HFF-Myc (cell line): ENCODE measurements at places on chromosomes 16 and 17.

DNA sequence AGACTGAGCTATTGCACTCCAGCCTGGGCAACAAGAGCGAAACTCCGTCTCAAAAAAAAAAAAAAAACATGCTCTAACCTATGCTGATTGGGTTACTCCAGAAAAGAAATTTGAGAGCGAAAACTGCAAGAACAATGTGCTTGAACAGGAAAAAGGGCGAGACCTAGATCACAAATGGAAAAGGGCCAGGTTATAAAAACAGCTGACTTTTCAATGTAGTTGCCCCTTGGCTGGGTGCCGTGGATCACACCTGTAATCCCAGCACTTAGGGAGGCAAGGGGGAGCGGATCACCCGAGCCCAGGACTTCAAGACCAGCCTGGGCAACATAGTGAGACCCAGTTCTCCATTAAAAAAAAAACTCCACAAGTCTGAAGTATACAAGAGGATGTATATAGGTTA, 48.8 kb downstream of the MRM3 start:
- DNase-seq = no peak

DNA sequence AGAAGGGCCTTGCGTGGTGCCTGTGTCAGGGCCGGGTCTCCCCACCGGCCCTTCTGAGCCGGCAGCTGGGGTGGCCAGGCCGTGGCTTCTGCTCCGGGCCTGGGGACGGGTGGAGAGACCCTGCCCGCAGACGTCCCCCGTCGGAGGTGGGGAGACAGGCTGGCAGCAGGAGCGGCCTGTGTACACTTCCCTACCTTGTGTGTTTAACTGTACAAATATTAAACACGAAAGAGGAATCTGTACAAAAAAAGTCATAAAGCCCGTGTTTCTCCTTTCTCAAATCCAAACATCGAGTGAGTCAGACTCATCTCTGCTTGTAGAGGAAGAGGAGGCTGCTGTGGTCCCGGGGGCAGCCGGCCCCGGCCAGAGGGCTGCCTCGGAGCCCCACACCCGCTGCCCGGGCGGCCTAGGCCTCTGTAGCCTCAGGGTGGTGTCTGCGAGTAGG, 2.0 kb downstream of the CACNA1H start:
- DNase-seq = no peak

- DNase-seq = no peak
Observed at GRCh38 chr16:3592559-3592958, 15.4 kb upstream of the NLRC3 start.

- no peak for DNase-seq
Observed at GRCh38 chr17:28749516-28750177, 5.8 kb downstream of the TRAF4 start.

DNA sequence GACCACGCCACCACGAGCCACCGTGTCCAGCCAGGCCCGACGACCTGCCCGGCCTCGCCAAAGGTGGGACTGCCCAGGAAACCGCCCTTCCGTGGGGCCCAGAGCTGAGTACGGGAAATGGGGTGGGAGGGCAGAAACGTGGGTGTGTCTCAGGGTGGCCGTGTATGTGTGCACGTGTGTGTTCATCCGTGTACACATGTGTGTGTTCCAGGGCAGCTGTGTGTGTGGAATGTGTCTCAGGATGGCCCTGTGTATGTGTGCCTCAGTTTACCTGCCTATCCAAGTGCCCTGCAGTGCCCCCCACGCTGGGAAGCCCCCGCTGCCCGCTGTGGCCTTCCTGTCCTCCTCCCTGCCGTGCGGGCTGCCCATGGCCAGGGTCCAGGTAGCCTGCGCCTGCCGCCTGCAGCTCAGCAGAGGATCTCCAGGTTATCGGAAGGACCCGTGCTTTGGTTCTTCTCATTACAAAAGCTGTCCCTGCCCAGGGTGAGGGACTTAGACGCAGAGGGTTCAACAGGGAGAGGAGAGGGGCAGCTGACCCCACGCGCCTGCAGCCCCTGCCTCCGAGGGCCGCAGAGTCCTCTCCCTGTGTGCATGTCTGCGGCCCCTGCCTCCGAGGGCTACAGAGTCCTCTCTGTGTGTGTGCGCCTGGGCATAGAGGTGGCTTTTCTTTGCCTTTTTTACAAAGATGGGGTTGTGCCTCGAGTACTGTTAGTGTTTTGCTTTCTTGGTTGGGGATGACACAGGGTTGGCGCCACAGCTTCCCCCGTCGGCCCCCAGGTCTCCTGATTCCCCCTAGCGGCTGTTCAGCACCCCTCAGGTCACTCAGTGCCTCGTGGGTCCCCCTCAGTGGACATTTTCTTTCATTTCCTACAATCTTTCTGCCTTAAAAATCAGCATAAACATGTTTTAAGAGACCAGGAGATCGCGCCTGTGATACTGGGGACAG, 23.6 kb downstream of the ZNF469 start:
- DNase-seq = no peak

DNA sequence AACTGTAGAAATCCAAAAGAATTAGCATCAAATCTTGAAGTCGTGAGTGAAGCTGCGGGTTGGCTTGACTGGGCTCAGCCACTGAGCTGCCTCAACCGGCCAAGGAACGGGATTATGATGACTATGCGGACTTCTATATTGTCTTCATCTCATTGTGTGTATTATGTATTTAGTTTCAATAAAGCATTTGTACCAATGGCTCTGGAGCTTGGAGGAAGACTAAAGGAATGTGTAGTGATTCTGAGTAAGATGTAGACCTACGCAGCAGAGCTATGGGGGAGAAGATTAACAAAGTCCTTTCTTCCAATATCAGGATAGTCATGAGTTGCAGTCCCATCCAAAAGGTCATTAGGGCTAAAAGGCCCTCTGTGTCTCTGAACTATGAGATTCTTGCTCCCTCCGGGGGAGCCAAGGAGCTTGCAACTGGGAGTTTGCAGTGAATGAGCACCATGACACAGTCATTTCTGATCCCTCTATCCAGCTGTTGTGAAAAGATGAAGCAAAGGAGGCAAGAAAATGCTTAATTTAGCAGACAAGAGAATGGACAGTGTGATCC, 8.3 kb downstream of the EME1 start:
- DNase-seq = no peak

DNA sequence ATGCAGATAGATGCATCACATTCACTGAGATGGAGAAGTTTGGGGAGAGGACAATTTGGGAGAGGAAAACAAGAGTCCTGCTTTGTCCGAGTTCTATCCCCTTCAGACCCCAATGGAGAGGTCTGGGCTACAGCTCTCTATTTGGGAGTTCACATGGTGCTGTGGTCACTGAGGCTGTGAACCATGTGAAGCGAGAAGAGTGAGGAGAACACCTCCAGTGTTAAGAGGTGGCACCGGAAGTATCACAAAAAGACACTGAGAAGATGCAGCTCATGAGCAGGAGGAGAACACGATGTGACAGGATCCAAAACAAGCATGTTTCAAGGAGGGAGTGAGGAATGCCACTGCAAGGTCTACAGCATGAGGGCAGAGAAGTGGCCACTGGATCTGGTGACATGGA, 39.7 kb downstream of the PIK3R5 start:
- no peak for DNase-seq

GRCh38 chr16:22660441-22661160, 149.9 kb downstream of the NPIPB5 start:
- DNase-seq = no peak

- no peak for DNase-seq
Observed at GRCh38 chr17:33976831-33977230, 278.3 kb upstream of the CCL2 start.
